Stimulated activated CD4-positive, alpha-beta T cell treated with anti-CD3 and anti-CD28 coated beads, Interleukin-1b, Interleukin-23, amount 100 ng/mL, for 48 hours (primary cell): ENCODE measurements at places on chromosomes 5 and 9.
A peak's percentile ranks its signal among the peaks of the same experiment; 100 is the strongest.

- no peak for DNase-seq
Measured at GRCh38 chr9:137426018-137426681, 3.0 kb downstream of the NOXA1 start.

DNA sequence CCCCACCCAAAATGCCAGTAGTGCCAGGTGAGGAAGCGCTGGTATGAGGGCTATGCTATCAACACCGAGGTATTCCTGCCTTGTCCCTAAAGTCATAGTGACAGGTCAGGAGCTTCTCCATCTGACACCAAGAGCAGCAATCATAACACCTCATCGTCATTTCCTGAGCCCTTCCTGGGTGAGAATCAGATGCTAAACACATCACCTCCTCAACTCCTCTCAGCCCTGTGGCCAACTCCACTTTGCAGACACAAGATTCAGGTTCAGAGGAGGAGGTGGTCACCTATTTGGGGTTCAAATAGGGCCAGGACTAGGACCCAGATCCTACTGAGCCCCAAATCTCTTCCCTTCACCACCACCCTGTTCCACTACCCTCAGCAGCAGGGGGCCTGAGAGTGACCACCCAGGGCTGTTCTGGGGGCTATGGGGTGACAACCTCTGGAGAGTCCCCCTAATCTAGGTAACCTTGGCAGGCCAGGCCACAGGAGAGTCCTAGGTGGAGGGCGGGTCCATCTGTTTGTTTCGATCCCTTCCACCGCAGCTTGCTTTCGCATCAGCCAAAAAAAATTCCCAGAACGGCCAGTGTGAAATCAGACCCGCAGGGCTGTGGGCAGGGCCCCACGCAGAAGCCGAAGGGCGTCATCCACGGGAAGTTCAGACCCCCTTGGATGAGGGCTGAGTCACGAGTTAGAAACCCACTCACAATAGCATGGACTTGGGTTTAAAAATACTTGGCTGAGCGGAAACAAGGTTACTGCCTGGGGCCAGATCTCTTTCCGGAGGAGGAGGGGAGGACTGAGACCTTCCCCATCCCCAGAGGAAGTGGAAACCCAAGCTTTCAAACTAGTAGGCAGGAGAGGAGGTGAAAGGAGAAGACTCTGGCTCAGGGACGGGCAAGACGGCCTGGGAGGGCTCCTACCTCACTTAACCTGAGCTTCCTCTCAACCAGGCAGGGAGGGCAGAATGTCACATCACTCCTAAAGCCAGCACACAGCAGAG is 8.7 kb downstream of the STK10 start:
- DNase-seq = peak; percentile 46

DNA sequence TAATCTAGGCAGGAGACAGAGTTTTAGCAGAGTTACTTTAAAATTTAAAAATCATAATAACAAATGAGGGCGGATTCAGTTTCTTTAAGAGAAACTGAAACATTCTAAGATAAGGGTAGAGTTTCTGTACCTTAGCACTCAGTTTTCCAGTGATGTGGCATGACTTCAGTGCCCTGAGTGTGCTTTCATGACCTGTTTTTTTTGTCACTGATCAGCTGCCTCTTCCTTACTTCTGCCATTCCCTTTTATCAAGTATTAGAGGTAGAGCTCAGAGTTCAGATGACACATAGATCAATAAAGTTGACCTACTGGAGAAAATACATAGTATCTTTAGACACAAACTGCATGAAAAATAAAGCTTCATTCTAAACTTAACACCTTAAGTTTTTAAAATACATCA is 82.3 kb downstream of the ERMP1 start:
- no peak for DNase-seq

DNA sequence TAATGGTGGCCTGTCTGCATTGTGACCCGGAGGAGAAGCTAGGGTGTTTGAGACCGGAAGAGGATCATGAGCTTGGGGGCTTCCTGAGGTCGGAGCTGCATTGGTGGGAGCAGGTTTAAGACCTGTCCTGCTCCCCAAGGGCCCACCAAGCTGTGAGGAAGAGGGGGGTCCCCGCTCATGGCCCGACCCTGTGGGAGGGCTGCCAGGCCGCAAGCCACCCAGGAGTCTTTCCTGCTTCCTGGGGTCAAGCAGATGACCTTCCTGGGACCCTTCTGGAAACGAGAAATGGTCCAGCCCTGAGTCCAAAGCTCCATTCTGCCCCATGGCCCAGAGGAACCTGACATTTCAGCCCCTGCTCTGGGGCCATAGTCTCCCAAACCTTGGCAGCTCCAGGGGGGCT is 61.5 kb upstream of the RNU6ATAC start:
- no peak for DNase-seq

- DNase-seq = no peak
Measured at GRCh38 chr5:126516133-126516532, 78.9 kb downstream of the ALDH7A1 start.

DNA sequence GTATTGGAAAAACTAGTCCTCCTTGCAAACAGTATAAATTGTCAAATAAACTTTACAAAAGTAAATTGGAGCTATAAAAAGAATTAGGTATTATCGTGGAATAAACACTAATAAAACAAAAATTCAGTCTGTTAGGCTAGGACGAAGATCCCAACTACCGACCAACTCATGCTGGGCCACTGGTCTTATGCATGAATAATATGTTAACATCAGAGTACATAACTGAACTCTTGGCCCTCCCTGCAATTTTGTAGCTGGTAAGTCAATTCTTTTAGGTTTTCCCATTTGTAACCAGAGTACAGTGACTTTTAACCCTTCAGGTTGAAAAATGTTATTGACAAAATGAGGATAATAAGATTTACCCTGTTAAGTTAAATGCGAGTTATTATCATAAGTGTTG is 428.7 kb downstream of the BNC2 start:
- DNase-seq = no peak

GRCh38 chr9:138067613-138068367 is 190.2 kb downstream of the CACNA1B start:
- DNase-seq = no peak

DNA sequence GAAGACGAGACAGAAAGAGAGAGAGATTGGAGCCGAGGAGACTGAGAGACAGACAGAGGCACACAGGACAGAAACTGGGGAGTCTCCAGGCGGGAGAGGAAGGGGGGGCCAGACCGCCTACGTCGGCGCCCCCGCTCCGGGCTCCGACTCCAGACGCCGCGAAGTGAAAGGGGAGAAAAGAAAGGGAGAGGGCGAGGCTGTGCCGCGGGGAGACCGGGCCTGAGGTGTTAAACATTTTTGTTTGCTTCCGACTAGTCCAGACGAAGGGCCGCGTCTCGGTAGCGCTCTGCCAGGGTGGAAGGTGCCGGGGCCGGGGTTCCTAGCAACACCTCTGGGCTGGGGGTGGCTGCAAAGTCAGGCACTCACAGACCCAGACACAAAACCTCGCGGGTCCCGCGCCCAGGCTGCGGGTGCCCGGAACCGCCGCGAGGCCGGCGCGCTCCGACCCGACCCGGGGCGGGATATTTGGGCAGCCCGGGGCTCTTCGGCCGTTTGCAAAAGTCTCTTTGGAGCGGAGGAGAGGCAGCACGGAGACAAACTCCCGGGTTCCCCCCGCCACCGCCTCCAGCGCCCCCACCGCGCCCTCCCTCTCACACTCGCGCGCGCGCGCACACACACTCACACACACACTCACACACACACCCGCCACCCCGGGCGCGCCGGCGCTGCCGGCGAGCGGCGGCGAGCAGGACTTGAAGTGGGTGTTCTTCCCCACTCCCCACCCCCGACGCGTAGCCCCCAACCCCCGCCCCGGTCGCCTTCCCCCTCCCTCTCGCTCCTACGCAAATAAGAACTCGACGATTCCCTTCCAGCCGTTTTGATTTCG is 626 bp upstream of the FST start:
- peak; percentile 10 for DNase-seq

DNA sequence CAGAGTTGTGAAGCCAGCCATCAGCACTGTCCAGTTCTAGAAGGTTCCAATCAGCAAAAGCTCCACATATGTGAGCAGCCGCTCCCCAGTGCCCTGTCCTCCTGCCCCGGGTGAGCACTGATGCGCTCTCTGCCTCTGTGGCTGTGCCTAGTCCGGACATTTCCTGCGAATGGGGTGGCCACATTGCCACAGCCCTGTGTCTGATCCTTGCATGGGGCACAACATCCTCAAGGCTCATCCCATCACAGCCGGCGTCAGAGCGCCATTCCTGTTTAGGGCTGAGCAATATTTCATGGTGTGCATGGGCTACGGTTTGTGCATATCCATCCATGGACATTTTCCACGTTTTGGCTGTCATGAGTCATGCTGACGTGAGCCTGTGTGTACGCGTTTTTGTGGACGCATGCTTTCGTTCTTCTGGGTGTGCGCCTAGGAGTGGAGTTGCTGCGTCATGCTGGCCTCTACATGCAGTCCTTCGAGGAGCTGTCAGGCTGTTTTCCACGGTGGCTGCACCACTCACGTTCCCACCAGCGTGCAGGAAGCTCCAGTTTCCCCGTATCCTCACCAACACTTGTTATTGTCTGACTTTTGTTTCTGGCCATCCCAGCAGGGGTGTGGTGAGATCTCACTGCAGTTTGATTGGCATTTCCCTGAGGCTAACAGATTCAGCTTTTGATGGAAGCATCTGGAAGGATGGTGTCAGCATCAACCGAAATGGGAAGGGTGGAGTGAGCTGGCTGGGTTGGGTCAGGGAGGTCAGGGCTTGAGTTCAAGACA is 9.7 kb upstream of the SLC6A18 start:
- no peak for DNase-seq

DNA sequence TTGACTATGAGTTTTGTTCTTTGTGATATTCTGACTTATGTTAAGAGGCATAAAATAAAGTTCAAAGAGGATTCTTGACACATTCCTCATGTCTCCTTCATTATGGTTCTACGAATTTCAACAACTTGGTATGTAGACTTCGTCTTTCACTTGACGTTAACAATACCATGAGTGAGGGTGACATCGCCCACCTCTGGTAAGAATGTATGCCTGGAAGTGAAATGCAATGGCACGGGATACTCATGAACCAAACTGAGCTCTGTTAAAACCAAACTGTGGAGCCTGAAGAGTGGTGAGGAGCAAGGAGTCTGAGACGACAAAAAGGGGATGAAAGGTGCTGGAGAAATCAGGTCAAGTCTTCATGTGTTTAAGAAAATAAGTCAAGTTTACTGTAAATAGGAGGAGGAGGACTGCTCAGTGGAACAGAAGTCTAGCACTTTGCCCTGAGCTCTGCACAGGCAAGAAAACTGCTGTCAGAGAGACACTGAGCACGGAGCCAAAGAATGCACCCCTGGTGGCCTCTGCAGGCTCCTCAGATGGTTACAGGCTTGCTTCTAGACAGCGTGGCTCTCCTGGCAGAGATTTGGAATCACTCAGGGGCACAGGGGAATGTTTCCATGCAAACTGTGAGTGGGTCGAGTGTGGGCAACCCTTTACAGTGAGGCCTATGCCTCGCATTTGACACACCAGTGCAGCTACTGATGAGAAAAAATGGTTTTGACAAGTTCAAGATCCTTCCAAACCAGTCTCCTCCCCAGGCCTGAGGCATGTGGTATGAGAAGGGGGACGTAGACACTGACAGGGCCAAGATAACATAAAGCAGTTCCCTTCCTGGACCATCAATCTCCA is 470.1 kb downstream of the IRX1 start:
- no peak for DNase-seq

GRCh38 chr5:80364892-80365291 is 43.0 kb upstream of the ZFYVE16 start:
- DNase-seq = no peak

DNA sequence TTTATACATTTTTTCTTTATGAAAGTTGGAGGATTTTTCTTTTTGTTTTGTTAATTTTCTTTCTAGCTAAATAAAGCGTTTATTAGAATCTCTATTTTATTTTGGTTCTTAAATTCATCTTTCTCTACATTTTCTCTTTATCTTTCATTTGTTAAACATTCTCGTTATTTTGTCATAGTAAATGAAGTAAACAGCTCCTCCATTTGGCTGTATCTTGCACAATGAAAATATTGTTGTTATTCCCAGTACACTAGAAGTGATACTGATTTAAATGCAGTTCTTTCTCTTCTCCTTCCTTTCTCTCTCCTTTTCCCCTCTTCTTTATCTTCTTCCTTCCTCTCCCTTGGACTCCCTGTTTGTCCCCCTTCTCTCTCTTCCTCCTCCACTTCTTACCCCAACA is 88.8 kb downstream of the FER start:
- DNase-seq = no peak

DNA sequence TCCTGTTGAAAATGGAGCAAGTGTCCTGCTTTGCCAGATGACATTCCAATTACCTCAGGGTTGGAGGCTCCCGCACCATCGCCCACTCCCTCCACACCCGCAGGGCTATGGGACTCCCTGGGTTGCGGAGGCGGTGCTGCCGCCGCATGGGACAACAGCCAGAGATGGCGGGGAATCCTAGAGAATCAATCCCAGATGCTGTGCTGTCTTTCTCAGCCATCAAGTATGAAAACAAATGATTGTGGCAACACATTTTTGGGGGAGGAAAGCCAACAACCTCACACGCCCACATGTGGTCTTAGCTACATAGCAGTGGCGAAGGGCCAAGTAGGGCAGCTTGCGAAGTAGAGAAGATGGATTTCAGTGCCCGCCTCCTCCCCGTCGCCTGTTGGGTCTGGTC is 46.7 kb downstream of the IL31RA start:
- no peak for DNase-seq

GRCh38 chr9:114677418-114677817 is 4.6 kb downstream of the TEX48 start:
- no peak for DNase-seq

DNA sequence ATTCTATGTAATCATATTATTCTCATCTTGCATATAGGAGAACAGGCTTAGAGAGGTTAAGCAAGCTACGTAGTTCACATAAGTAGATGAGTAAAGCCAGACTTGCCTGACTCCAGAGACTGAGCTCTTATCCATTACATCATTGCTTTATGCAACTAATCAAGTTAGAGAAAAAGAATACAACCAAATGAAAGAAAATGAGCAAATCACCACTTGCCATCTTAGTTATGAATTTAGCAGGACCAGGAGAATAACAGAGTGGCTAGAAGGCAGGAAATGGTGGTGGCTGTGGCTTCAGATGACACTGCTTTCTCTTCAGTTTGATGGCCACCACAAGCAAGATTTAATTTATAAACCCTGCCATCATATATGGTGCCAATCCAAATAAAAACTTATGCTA is 26.6 kb downstream of the POC5 start:
- DNase-seq = no peak

DNA sequence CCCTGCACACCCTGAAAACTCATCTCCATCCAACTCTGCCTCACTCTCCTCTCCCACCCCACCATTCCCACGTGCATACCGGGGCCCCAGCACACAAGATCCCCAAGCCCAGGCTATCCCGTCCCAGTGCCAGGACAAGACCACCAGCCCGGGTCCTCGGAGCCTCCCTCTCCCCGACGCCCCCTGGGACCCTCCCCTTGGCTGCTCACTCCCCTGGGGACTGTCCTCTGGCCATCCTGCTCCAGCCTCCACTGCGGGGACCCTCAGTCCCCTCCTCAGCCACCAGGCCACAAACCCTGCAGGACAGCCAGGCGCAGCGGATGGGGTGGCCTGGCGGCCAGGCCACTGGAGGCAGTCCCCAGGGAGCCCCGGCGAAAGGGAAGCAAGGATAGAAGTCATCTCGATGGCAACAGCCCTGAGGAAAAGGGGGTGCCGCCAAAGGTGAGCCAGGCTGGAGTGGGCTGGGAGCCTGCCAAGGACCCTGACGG is 62.8 kb downstream of the C9orf50 start:
- no peak for DNase-seq
